Stromal cell of bone marrow (primary cell): ENCODE measurements at places on chromosomes 6 and 20.

DNA sequence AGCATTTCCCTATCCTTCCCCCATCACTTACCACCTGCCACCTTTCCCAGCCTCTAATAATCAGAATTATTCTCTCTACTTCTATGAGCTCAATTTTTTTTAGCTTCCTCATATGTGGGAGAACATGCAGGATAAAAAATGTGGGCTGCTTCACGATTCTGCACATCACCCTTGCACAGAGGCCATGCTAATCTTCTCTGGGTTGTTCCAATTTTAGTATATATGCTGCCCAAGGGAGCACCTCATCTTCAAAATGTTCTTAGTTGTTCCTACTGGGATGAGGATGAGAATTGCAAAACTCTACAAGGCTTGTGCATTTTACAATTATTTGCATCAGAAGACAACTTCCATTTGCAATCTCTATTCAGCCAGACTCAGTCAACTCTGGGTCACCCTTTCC lies 58.1 kb downstream of the LAMA4 start:
- DNase-seq, result no peak

- no peak for DNase-seq
Measured at GRCh38 chr6:103672169-103672568, 1187.5 kb downstream of the HACE1 start.

- no peak for DNase-seq
Measured at GRCh38 chr20:46192376-46192944, 74.3 kb downstream of the CD40 start.

GRCh38 chr6:158095031-158095430 lies 73.0 kb downstream of the SERAC1 start:
- no peak for DNase-seq

DNA sequence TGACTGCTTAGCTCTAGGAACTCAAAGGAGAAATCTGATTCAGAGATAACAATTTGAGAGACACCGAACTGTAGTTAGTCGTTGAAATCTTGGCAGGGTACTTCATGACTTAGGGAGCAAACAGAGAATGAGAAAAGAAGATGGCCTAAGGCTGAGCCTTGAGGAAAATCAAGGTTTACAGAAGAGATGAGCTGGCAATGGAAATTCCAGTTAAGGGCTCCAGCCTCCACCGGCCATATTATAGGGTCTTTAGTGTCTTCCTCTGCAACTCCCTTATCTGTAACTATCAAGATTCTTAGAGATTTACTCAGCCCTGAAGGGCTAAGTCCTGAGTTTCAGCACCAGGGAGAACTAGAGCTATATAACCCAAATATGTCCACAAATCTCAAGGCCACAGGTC lies 26.6 kb downstream of the KCNK17 start:
- no peak for DNase-seq

DNA sequence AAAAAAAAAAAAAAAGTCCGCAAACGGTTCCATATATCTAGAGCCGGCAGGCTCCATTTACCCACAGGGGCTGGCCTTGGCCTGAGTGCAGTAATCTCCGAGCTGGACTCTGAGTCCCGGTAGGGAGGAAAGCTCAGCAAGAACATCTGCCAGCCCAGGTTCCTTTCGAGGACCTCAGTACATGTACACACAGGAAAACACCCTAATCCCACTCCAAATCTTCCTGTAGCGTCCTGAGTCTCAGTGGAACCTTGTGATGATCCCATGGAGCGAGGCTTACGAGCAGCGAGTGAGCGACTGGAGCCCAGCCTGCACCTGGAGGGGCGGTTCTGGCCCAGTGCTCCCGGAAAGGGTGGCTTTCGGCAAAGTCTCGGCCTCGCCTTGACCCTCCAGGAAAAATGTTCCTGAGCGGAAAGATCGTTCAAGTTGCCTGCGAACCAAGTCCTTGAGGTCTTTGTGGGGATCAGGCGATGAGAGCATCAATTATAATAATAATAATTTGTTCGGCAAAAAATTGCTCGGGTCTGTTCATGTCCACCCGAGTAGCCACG lies 32.1 kb downstream of the PRSS16 start:
- no peak for DNase-seq

- no peak for DNase-seq
Measured at GRCh38 chr6:140027219-140027618, 652.8 kb upstream of the CITED2 start.

DNA sequence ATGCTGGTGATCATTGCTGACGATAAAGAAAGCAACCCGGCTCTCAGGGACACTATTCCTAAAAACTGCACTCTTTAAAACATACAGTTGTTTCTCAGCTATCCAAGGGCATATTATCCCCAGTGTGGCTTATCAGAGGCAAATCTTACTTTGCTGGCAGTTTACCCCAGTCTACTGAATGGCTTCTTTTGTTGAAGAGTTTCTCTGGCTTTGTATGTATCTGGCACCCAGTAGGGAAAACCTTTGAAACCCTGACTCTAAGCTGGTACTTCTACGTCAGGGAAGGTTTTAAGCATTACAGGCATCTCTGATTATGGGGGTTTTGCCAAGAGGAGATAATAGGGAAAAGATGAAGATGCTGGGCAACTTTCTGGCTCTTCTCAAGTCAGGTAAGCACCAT lies 637.6 kb upstream of the CHD6 start:
- DNase-seq, result no peak

DNA sequence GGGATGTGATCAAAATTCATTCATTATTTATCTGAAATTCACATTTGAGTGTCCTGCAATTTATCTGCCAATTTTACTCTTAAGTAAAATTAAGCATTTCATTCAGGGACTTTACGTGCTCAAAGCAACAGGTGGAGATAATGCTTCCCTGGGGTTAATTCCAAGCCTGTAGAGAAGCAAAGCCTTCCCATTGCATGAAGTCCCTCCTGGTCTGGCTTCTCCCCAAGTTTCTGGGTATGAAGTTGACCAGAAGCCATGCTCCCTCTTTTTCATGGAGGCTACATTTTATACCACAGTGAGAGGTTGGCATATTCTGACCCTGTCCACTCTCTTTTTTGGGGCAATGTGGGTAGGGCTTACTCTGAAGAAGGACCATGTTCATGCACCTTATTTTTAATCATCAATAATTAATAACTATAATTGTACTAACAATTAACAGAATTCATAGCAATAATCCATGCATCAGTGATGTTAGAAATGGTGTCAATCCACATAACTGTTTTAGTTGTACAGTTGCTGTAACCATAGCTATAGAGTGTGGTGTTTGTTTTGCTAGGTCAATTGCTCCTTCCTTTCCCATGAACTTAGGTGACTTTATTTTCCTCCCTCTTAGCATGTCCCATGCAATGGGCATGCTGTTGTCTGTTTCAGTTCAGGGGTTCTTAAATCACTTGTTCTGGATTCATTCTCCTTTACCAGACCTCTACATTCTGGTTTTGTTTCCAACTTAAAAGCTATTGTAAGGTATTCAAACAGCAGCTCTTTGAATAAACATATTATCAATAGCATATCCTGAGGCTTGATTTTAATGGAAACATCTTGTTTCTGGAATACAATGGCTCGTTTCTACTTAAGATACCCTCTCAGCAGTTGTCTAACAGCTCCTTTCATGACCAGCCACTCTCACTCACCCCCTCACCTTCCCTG lies 1.5 kb downstream of the LAMA4 start:
- no peak for DNase-seq

- peak; percentile 76 for DNase-seq
Measured at GRCh38 chr6:30682143-30683117, 4.0 kb downstream of the PPP1R18 start.

GRCh38 chr6:145813285-145814034 lies 1.1 kb downstream of the FBXO30 start:
- peak; percentile 59 for DNase-seq

GRCh38 chr20:24458436-24458835 lies 11.0 kb upstream of the SYNDIG1 start:
- DNase-seq, result no peak

GRCh38 chr6:5155906-5156305 lies 70.8 kb downstream of the PPP1R3G start:
- no peak for DNase-seq

DNA sequence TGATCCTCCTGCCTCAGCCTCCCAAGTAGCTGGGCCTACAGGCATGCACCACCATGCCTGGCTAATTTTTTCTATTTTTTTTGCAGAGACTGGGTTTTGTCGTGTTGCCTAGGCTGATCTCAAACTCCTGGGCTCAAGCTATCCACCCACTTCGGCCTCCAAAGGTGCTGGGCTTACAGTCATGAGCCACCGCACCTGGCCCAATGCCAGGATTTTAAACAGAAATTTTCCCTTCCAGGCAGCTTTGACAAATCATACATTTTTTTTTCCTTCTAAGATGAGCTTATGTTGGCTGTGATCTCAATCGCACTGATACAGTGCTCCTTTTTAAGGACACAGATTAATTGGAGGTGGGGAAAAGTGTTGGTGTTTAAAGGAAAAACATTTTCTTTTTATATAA lies 73.2 kb upstream of the CD2AP start:
- no peak for DNase-seq
